ENCODE measurements at places on chromosomes 11 and 22.

- DNase-seq, result no peak
Observed at GRCh38 chr22:38531251-38531938, 25.3 kb upstream of the DDX17 start.

DNA sequence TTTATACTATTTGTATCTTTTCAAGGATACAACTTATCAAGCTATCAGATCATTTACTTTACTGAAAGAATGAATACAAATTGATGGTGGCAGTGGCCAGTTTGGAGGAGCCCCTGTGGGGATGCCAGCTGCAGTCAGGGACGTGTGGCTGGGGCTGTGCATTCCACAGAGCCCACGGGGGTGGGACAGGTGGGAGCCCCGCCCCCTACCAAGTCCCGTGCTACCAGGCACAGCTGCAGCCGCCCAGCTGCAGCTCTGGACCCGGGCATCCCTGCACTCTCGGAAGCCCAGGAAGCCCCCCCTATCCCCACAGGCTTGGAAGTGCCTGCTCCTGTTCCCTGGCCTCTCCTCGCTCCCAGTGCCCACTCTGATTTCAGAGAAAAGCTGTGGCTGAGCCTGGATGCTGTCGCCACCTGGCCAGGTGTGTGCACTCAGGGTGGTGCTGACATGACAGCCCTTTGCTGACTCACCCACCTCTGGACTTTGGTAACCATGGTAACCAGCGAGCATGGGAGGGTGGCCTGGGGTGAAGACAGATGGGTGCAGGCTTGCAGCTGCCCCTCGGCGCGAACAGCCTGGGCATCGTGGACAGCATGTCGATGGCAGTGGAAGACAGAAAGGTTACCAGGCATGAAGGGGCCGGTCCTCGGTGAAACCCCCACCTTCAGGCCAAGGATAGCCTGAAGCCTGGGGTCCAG is 138.1 kb downstream of the SBF2 start:
- no peak for DNase-seq

- no peak for DNase-seq
Observed at GRCh38 chr11:79363256-79363655, 77.6 kb downstream of the TENM4 start.

GRCh38 chr11:46382646-46383403 is 1.4 kb downstream of the MDK start:
- DNase-seq, result peak; percentile 14

GRCh38 chr11:86390487-86390886 is 15.8 kb downstream of the CCDC81 start:
- no peak for DNase-seq

GRCh38 chr11:132855516-132855915 is 676.8 kb downstream of the OPCML start:
- no peak for DNase-seq

- no peak for DNase-seq
Observed at GRCh38 chr11:39992551-39992950, 1466.9 kb downstream of the LRRC4C start.

DNA sequence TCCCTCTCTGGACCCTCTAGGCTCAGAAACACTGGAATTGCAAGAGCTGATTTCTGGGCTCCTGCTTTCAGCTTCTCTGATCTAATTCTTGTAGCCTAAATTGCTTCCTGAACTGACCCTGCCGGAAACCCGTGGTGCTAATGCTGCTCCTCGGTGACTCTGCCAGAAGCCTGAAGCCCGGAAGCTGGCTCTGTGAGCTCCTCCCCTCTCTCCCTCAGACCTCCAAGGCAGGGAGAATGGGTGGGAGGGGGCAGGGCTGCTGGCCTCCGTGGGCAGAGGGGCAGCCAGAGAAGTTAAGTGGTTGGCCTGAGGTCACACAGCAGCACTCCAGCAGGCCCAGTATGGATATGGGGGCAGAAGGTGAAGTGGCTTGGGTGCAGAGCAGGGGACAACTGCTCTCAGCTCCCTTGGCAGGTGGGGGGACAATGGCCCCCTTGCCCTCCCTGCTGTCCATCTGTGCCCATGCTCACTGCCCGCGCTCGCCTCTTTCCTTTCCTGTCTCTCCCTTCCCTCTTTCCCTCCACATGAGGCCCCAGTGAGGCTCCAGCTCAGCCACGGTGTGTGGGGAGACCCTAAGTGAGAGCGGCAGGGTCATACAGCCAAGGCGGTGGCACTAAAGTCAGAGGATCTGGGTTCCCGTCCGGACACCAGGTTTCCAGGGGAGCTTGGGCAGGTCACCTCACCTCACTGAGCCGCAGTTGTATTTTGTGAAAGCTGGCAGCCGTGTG is 16.2 kb downstream of the CAPN5 start:
- no peak for DNase-seq

DNA sequence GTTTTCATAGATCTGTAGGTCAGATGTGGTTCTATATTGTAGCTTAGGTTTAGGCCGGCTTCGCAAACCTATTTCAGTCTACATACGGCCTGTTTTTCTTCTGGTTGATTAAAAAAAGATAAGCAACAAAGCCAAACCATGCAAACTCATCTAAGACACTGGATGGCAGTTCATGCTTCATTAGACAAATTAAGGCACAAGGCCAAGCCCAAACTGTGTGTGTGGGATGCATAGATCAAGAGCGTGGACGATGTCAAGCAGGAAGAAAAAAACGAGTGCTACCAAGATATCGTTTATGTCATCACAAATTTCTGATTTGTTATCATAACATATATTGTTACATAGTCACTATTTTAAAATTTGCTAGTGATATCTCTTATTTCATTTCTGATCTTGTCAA is 357.6 kb upstream of the KIRREL3 start:
- DNase-seq, result no peak
